ENCODE measurements at places on chromosomes 3 and 15.

DNA sequence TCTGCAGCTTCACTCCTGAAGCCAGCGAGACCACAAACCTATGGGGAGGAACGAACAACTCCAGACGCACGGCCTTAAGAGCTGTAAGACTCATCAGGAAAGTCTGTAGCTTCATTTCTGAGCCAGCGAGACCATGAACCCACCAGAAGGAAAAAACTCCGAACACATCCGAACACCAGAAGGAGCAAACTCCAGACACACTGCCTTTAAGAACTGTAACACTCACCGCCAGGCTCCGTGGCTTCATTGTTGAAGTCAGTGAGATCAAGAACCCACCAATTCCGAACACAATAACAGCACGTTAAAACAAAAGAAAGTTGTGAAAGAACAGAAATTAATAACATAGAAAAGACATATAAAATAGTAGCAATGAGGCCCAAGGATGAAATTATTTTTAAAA is 300.5 kb upstream of the MDFIC2 start:
- DNase-seq = no peak

- DNase-seq = no peak
Observed at GRCh38 chr3:120802916-120803315, 60.4 kb downstream of the GTF2E1 start.

DNA sequence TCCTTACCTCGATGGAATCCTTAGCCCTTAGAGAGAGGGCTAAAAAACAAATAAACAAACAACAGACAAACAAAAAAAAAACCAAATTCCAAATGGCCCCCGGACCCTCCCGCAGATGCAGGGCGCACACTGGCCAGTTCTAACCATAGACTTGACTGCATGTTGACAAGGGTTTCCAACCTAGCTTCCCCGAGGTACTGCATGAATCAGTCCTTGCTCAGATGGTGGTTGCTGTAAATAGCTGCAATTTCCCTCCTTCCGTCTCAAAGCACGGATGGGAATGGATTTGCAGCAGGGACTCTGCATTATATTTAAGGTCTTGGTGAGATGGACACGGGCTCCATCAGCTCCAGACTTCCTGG is 162.8 kb downstream of the CD47 start:
- no peak for DNase-seq

DNA sequence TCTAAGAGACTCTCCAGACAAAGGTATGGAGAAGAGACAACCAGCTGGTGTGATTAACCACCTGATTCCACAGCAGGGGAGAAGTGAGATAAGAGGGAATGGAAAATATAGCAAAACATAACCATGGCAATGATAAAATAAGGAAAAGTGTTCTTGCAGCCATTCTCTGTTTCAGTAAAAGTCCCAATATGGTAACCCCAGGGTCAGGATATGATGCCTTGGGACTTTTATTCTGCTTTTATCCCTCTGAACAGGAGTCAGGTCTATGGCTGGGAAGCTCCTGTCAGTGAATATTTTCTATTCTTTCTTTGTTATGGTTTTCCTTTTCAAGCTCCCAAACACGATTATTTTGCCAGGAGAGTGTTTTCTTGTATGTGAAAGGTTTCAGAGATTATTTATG is 94.2 kb downstream of the SLC9A9 start:
- DNase-seq = no peak

- DNase-seq = no peak
Observed at GRCh38 chr15:38041576-38041975, 107.1 kb downstream of the TMCO5A start.

- peak; percentile 45 for DNase-seq
Observed at GRCh38 chr3:170358042-170359010, 811 bp downstream of the SKIL start.

GRCh38 chr3:42019953-42020260 is 58.0 kb upstream of the ULK4 start:
- DNase-seq = no peak

DNA sequence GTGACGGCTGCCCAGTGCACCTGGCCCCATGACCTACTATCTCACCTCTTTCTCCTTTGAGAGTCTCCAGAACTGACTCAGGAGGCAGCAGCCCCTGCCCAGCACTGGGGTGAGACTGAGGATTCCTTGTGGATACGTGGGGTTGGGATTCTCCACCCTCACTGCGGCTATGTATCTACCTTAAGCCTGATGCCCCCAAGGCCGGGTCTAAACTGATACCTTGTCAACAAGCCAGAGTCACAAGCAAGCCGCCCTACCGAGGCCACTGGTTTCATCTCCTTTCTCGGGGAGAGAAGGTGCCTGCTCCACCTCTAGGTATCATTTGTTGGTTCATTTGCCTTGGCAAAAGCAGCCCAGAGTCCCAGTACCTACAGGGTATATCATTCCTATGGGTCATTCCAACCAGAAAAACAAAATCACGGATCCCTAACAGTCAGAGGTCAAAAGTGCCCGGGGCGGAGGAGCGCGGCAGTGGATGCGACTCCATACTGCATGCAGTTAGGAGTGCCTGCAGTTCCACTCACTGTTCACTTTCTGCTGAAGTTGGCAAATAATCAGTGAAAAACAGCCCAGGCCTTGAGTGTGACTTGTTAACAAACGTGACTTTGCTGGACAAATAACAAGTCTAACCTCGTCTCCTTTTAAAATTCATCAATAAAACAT is 47.5 kb downstream of the ABTB1 start:
- no peak for DNase-seq

DNA sequence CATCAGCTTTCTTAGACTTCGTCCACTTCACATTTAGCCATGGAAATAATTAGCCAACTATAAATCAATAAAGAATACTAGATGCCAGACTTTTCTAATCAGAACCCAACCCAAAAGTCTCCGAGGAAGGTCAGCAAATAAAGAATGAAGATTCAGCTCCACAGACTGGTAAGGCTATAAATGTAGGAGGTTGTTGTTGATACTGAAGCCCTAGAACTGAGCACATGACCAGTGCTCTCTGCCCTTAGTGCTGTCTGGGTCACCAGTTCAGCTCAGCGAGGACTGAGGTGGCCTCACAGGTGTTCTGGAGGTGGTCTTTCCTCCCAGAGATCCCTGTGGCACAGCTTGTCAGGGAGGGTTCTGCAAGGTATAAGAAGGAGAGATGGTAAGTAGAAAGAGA is 20.9 kb upstream of the SLC28A2 start:
- no peak for DNase-seq

DNA sequence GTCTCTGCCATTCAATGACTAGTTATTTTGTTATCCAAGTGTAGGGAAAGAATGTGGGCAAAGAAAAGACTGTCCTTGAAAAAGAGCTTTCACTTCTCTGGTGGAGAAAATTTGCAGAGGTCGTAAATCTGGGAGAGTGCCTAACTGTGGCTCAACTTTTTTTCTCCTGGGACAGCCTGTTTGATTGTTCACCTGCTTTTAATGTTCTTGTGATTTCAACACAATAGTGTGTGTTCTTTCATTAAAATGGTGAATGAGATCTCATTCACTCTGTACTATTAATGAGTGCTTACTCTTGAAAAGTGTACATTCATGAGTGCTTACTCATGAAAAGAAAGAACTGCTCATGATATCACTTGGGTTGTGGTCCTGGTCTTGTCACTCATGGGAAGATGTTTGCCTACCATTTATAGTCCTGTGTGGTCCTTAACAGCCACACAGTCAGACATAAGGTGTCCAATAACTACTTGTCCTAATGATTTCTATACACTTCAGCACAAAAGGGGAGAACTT is 567.3 kb downstream of the GRM7 start:
- no peak for DNase-seq

DNA sequence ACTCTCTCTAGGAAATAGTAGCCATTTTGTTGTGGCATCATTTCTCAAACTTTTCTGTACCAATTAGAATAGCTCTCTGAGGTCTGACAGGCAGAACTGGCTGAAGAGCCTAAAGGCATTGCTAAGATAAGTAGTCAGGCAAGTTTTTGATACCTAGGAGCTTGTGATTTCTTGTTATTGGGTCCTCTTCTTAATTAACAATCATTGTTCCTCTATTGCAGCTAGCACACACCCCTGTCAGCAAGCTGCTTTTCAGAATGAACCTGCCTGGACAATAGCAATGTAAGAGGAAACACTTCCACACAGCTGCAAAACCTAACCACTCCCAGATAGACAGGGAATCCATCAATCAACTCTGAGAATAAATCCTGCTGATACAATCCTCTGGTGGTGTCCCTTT is 403.9 kb upstream of the TBL1XR1 start:
- no peak for DNase-seq

DNA sequence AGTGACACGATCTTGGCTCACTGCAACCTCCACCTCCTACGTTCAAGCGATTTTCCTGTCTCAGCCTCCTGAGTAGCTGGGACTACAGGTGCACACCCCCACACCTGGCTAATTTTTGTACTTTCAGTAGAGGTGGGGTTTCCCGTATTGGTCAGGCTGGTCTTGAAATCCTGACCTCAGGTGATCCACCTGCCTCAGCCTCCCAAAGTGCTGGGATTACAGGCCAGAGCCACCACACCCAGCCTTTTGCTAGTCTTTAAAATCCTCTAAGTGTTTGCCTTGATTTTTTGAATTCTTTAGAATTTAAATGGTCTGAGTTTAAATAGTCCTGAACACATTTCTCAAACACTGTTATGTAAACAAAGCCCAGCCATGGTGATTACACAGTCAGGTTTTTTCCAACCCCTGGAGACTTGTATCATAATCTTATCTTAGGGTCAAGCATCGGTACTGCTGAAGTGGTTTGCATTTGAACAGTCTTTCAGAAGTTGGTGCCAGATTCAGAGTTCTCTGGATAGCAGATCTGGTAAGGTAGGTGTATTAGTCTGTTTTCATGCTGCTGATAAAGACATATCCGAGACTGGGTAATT is 28.2 kb upstream of the PIAS1 start:
- DNase-seq = no peak

GRCh38 chr3:38232701-38233100 is 32.9 kb upstream of the SLC22A13 start:
- DNase-seq = no peak

GRCh38 chr3:29226706-29227105 is 54.2 kb upstream of the RBMS3 start:
- no peak for DNase-seq

DNA sequence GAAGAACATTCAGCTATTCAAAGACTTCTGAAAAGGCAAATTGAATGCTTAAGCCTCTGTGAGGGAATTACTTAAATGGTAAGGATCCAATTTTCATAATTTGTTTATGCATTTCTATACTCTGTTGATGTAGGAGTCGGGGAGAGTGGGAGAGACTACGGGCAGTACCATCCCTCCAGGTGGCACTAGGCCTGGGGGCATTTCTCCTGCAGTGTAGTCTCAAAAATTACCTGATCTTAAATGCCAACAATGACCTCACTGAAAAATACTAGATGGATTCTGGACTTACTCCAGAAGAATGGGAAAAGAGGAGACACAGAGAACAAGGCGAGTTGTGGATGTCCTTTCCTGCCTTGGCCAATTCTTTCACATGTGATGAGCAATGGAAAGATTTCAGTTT is 77.8 kb upstream of the PLXND1 start:
- DNase-seq = no peak

- DNase-seq = no peak
Observed at GRCh38 chr15:90677807-90678790, 39.0 kb upstream of the BLM start.

DNA sequence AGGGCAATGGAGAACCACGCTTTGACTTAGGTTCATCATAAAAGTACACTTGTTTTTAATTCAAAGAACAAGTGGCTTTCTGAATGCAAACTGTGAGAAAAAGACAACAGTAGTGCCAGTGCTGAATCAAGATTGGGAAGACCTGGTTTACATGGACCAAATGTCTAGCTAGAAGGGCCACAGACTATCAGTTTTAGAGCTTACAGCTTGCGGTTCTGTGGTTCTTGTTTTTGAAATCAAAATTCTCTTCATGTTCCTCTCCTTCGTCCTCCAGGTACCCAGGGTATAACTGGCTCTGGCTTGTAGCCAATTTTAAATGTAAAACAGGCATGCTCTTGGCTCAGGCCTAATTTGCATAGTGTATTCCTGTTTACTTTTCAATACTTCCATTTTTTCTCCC is 124.6 kb downstream of the TGFBR2 start:
- no peak for DNase-seq

DNA sequence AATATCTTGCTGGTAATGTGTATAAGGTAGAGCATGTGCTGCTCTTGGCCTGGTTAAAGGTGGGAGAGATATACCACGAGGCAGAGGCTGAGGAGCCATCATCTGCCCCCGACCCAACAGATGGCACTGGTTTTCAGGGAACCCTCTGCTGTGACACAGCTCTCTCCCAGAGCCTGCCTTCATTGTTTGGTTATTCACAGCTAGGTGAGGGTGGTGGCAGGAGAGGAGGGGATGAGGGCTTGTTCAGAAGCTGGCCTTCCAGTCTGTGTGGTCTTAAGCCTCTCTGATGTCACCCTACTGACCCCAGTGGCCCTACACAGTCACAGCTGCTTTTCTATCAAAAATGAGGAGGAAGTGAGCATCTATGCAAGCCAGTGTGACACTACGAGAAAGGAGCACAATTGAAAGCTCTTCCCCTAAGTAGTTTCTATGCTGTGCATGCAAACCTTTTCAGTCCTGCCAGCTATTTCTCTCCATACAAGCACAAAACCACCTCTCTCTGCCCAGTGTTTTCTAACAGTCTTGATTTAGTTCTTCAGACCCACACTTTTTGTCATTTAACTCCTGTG is 258.4 kb upstream of the AGTR1 start:
- no peak for DNase-seq

DNA sequence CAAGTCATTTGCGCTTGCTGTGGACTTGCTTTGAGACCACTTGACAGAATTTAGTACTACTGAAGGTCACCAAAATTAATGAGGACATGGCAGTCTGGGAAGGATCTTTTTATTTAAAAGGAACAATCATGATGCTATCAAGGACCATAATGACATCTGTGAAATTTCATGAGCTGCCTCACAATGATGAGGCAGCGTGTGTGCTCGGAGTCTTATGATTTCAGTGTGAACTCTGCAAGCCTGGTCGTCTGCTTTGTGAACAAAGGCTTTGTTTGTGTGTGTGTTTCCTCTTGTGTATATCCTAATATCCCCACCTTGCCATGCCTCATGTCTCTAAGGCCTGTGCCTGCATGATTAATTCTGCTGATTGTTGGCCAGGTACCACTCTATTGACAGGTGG is 46.7 kb downstream of the RAD54L2 start:
- no peak for DNase-seq

DNA sequence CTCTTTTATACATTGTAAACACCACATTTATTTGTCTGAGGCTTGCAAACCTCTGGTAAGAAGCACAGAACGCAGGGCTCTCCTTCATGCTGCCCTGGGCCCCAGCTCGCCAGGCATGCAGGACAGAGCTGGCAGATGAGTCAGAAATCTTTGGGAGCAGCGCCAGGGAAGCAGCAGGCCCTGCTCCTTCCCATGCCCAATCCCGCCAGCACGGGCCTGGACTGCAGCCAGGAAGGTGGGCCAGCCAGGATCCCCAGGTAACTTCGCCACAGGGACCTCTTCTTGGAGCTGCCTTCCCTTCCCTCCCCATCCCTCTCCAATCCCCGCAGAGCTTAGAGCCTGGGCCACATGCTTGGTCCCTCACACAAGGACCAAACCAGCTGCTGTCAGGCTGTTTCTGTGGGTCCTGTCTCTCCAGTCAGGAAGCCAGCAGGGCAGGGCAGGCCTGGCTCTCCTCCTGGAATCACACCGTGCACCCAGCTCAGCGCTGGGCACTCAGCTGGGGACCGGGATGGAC is 8.8 kb downstream of the STOML1 start:
- DNase-seq = no peak

GRCh38 chr15:87573534-87573933 is 683.0 kb downstream of the NTRK3 start:
- DNase-seq = no peak

Measured in amygdala (tissue), 56 donors.